ENCODE measurements at places on chromosomes 1 and 21. TPM values are rescaled to one million over a fixed set of nuclear protein-coding genes. Genes with fewer than 3 reads are reported as not detected.

Gene FCRL1
- total RNA-seq: not detected

Gene DISC1
- total RNA-seq: 6.6 TPM

Gene CFHR1
- 0.16 TPM for total RNA-seq

Gene CACHD1
- total RNA-seq: 34.4 TPM

Gene B3GALT2
- total RNA-seq: 0.05 TPM

Gene NPHS2
- not detected for total RNA-seq

Gene CD244
- total RNA-seq: not detected

Gene PTGFR
- total RNA-seq: 0.11 TPM

Gene CHIT1
- total RNA-seq: 0.15 TPM

Gene HPDL
- 24.9 TPM for total RNA-seq

Gene BTG3
- total RNA-seq: 23.9 TPM

Gene ECM1
- 0.76 TPM for total RNA-seq

Gene TXNIP
- total RNA-seq: 76.8 TPM

Gene MTARC2
- 12.5 TPM for total RNA-seq

All from WTC11 (cell line).